ENCODE measurements at places on chromosomes 5 and 9.

GRCh38 chr9:109506097-109506712, 8.1 kb upstream of the PTPN3 start:
- DNase-seq = no peak

DNA sequence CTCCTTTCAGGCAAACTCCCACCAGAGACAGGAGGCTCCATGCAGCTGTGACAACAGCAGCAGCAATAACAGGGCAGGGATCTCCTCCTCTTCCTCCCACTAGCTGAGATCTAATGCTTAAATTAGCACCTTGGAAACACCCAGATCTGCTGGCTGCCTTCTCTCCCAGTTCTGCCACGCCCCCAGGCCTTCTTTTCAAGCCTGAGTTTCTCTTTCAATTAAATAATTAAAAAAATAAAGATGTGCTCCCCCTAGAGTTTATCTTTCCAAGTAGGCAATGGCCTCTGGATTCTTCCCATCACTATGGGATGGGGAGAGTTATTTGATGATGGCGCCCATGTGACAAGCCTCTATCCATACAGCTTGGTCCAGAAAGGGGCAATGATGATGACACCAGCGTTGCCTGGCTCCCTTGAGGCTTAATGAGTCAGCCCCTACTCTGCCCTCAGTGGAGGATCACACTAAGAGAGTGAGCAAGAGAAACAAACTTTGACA, 3.8 kb downstream of the FAM219A start:
- DNase-seq = peak; percentile 67

DNA sequence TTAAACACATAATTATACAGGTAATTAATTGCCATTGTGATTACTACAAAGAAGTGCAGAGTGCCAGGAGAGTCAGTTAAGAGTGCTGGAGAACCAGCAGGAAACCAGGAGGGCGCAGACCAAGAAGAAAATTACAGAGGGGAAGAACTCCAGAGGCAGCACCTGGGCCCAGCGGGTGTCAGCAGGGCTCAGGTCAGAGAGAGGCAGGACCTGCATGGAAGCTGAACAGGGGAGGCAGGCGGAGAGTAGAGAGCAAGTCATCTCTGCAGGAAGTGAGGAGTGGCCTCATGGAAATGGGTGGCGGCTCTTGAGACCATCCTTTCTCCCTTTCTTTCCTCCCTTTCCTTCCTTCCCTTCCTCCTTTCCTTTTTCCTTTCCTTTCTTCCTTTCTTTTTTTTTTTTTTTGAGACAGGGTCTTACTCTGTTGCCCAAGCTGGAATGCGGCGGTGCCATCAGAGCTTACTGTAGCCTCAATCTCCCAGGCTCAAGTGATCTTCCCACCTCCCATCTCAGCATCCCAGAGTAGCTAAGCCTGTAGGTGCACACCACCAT, 4.0 kb upstream of the ZBTB34 start:
- no peak for DNase-seq

DNA sequence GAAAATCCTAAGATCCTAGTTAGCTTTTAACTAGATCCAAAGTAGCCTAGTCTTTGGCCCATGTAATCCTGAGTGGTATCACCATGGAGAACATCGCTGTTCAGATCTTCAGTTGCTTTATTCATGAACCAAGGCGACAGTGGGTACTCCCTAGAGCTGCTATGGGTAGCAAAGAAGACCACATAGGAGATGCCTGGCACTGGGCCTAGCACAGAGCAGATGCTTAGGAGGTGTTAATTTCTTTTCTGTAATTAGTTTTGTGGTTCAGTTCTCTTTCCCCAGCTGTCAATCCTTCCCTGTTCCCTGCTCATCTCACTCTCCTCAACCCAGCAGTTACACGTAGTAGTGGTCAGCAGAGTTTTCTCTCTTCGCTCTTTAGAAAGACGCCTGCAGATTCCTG, 9.3 kb downstream of the CAST start:
- DNase-seq = no peak

- DNase-seq = peak; percentile 45
Observed at GRCh38 chr5:84032324-84032723, 311.7 kb upstream of the HAPLN1 start.

GRCh38 chr5:84478603-84479002, 93.9 kb upstream of the EDIL3 start:
- peak; percentile 3 for DNase-seq

Measured in fibroblast of skin of right quadriceps (primary cell).